Central memory CD8-positive, alpha-beta T cell (primary cell): ENCODE measurements at places on chromosomes 3 and 15.

GRCh38 chr3:8519774-8520448 is 18.3 kb downstream of the LMCD1 start:
- no peak for DNase-seq

- no peak for DNase-seq
Measured at GRCh38 chr3:39387411-39387975, 4.3 kb downstream of the SLC25A38 start.

DNA sequence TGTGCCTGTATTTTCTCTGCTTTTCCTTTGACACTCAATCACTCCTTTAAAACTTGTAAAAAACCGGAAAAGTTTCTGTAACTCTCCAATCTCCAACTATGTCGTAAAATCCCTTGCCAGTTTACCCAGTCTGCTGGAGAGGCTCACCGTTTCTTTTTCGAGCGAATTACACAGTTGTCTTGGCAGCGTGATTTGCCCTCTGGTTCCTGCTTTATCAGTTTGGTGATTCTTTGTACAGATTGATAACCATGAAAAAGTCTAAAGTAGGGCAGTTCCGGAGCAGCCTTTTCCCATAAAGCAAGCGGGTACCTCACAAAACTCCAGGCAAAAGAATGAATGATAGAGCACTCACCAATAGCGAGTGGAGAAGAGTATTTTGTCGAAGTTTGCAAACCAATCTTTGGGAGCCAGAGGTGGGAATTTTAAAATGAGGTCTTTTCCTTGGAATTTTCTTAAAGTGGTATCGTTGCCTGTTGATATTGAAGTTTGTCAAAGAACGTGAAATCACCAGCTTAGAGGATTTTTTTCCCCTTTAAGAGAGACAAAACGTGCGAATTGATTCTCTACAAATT is at the start of gene TTC23:
Gene TTC23 (minus strand): TSS at position 312 of the 572 bp plus-strand sequence. CDS start 20,869 bp downstream, outside the sequence.
- no peak for DNase-seq

- DNase-seq, result no peak
Measured at GRCh38 chr3:5195605-5196004, 8.1 kb downstream of the EDEM1 start.

- no peak for DNase-seq
Measured at GRCh38 chr3:190811775-190812480, 50.6 kb downstream of the GMNC start.

GRCh38 chr3:151798466-151798865 is 15.4 kb upstream of the AADAC start:
- DNase-seq, result no peak

DNA sequence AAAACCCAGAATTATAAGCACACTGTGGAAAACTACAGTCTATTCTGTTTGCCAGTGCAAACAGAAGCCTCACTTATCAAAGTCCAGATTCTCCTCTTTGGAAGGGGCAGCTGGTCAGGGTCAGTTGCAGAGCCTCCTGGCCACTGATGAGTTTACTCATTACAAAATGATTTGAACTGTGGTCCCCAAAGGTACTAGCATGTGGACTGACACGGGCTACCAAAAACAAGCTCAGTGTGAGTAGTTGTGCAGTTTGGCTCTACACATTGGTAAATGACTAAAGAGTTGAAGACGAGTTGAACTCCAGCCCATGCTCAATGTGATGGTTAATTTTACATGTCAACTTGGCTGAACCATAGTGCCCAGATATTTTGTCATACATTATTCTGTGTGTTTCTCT is 221.5 kb downstream of the ZIC4 start:
- no peak for DNase-seq

- no peak for DNase-seq
Measured at GRCh38 chr3:45016916-45017315, 9.2 kb upstream of the CLEC3B start.

GRCh38 chr15:70964058-70964457 is 71.4 kb downstream of the LRRC49 start:
- no peak for DNase-seq

- DNase-seq, result no peak
Measured at GRCh38 chr3:65483480-65483879, 555.2 kb downstream of the MAGI1 start.

- DNase-seq, result no peak
Measured at GRCh38 chr3:103818800-103819199, 1384.0 kb downstream of the ZPLD1 start.

DNA sequence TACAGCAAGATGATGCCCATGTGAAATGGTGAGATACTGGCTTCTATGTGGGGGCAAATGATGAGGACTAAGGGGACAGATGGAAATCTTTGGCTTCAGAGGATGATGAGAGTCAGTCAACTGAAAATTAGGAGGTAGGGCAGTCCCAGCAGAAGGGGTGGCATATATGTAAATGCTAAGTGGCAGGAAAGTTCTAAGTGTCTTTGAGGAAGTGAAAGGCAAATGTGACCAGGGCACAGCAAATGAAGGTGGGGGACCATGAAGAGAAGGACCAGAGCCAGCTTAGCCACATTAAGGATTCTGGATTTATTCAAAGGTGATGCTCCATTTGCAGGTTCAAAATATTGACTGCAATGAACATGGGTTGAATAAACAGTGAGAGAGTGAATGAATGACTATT is 29.2 kb upstream of the LIMD1 start:
- DNase-seq, result no peak

DNA sequence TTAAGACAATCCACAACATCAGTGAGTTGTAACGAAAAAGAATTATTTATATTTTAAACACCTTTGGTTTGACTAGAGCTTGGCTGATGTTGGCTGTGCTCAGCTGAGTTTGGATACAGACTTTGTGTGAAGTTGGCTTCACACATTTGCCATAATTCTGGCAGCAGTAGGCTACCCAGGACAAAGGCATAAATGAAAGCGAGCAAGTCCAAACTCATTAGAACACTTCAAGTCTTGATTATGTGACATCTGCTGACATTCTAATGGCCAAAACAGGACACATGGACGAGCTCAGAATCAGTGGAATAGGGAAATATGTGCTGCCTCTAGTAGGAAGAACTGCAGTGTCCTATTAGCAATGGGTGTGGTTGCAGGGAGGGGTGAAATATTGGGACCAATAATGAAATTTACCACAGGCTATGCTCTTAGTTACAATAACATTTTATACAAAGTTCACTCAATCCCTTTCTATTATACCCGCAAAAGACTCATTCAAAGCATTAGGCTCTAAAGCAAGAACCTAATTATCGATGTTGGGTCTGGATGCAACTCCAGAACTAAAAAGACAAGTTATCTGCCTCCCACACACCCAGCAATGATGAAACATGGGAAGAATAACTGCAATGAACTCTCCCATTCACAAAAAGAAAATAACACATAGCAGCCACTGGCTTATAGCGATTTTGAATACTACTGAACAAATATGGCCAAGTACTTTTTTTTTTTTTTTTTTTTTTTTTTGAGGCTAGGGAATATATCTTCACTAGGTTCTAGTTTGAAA is 493.9 kb upstream of the RASGRP1 start:
- DNase-seq, result no peak

- DNase-seq, result no peak
Measured at GRCh38 chr3:66018057-66019033, 20.4 kb downstream of the MAGI1 start.

DNA sequence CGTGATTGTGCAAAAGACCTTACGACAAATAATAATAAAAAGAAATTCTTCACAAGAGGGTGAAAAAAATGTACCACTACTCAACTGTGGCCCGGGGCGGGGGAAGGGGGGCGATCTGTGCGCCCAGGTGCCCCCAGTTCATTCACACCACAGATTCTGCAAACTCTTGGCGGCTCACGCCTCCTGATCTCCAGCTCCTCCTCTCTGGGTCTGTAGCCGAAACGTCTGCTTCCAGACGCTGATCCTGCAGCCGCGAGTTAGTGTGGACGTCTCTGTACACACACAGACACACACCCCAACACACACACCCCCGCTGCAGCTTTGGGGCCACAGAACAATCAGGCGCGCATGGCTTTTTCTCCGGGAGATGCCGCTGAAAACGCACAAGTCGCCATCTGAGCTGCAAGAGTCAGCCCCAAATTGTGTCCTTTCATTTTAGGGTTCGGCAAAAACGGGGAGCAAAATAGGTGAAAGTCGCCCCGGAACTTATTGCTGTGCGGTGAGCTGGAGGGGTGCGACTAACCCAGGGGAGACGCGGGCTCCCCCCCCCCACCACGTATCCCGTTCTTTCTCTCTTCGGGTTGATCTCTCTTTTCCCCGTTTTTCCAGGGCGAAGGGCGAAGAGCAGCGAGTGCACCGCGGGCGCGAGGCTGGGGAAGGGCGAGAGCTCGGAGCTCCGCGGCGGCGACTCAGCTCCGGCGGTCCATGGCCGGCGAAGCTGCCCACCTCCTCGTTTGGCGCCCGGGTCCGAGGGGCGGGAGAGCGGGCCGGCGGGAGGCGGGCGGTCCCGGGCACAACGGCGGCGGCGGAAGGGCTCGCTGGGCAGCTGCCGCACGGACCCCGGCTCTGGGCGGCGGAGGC is 505 bp upstream of the WNT5A start:
- DNase-seq, result no peak

GRCh38 chr3:159249472-159250174 is 447.8 kb downstream of the MFSD1 start:
- no peak for DNase-seq

- DNase-seq, result no peak
Measured at GRCh38 chr3:25292036-25292435, 136.0 kb upstream of the RARB start.

- DNase-seq, result no peak
Measured at GRCh38 chr15:84807228-84807627, 9.9 kb upstream of the ALPK3 start.

- no peak for DNase-seq
Measured at GRCh38 chr3:178875836-178876235, 195.8 kb downstream of the ZMAT3 start.

DNA sequence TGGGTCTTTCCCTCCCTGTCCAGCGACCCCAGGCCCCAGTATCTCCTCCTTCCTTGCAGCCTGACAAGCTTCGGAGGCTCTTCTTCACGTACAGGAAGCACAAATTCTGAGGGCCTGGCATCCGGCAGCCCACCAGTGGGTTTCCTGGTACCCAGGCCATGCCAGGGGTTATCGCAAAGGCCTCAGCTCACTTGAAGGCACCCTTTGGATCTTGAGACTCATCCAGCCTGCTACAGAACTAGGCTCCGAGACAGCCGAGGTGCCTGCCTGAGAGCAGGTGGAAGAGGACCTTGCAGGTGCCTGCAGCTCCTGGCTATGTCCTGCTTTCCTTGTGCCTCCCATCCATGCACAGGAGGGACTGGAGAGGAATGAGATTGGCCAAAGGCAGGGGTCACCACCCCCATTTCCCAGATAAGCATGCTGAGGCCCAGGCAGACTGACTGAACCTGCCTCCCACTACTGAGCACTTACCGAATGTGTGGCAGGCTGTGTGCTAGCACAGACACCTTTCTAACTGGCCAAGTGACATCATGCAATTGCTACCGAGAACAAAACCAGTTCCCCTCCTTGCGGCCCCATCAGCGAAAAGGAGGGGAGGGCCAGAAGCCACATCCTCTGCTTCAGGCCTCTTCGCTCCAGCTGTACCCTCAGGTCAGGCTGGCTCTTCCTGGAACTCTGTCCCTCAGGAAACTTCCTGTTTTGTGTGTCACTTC is 11.2 kb downstream of the SH2D7 start:
- peak; percentile 37 for DNase-seq

DNA sequence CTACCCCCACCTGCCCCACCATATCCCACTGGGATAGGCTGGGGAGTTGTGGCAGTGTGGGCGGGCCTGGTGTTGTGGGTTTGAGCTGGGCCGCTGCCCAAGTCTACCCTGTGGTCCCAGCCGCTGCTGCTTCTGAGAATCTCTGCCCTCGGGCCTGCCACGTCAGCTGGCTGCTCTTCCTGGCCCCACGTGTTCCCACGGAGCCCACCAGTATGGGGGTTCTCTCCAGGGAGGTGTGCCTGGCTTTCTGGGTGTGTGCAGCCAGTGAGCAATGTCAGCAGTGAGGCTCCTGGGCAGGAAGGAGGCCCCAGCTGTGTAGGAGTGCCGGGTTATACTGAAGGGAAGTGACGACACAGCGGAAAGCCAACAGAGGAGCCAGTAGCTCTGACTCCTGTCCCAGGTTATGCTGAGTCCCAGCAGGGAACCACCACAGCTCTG is 10.5 kb downstream of the GNAI2 start:
- peak; percentile 51 for DNase-seq

- no peak for DNase-seq
Measured at GRCh38 chr15:66657185-66658020, 44.6 kb upstream of the SMAD6 start.

DNA sequence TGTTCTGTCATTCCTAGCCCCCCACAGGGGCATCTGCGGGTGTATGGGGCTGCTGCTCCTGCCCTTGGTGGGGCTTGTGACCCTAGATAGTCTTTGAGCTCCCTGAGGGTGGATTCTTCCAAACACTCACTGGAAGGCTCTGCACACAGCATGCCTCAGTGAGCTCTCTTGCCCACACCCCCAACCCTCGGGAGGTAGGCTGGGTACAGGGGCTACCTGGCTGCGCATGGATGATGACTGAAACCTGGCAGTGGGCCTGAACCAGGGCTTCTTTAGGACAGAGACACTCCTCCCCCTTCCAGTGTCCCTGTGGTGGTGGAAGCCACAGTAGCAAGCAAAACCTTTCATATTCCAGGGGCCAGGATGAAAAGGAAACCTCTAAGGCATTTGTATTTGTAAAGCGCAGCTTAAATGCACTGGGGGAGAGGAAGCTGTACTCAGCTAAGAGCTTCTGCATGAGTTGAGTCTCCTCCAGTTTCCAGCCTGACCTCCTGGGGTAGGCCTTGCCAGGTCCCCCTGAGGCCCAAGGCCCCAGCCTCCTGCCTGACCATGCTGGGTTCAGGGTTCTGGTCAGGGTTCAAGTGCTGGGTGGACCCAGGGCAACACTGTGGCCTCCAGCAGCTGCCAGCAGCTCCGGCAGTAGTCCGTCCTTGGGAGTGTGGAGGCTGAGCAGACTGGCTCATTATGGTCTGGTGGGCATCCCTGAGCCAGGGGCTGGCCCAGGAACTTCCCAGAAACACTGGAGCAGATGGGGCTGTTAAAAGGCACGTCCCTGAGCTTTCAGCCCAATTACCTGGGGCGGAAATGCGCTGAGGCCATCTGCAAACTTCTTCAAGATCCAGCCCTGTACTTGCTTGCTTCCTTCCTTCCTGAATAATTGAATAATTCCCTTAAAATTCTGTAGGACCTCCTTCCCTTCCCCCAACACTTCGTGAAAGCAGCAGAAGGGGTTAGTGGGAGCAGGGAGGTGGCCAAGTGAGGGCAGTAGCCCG is 89.7 kb downstream of the HMG20A start:
- no peak for DNase-seq

GRCh38 chr3:21393683-21394311 is 357.2 kb downstream of the ZNF385D start:
- DNase-seq, result no peak
